ENCODE measurements at places on chromosomes 4 and X.

- no peak for DNase-seq
These were observed 851.7 kb upstream of the PCDH10 start for GRCh38 chr4:132297346-132297745.

GRCh38 chr4:64899563-64899962, 490.3 kb upstream of the TECRL start:
- no peak for DNase-seq

GRCh38 chr4:184932343-184932742, 85.9 kb upstream of the HELT start:
- no peak for DNase-seq

DNA sequence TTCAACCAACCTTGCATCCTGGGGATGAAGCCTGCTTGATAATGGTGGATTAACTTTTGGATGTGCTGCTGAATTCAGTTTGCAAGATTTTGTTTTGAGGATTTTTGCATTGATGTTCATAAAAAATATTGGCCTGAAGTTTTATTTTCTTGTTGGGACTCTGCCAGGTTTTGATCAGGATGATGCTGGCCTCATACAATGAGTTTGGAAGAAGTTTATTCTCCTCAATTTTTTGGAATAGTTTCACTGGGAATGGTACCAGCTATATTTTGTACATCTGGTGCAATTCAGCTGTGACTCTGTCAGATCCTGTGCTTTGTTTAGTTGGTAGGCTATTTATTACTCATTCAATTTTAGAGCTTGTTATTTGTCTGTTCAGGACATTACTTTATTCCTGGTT, 340.3 kb upstream of the TRAM1L1 start:
- no peak for DNase-seq

DNA sequence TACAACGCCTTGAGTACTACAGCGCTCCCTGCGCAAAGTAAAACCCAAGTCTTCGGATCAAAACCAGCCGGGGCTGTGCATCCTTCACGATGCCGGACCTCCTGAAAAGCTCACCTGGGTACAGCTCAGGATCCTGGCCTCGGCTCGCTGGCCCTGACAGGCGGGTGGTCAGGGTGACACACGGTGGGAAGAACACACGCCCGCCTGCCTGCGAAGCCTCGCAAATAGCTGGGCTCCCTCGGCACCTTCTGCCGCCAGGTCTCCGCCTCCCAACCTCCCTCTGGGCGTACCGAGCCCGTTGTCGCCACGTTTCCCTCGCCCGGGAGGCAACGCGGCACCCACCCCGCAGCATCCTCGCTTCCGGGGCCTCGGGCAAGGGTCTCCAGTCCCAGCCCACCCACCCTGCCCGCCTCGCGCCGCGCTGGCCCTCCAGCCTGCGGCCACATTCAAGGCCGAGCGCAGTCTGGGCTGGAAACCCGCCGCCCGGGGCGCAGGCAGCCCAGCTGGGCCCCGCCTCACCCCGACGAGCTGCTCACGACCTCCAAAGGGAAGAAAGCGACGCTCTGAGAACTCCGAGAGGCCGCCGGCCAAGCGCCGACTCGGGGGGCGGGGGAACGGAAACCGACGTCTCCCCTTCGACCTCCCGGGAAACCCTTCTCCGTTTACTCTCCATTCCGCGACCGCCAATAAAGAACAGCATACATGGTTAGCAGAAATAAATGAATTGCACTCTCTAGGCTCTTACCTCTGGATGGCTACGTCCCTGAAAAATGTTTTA, 511 bp downstream of the PPM1K start:
- no peak for DNase-seq

DNA sequence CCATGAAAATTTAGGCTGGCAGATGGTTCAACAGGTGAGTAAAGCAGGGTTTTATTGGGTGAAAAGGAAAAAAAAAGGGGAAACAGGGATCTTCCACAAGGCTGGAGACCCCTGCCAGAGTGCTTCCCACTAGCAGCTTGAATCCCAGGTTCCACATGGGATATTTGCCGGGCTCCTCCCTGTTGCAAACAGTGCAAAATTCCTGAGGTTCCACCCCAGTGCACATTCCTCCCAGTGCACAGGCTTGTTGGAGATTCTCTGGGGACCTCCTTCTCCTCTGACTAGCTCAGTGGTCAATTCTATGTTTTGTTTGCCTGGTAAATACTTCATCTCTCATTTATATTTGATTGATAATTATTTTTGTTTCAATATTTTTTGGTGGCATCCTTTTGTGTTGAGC, 66.4 kb upstream of the UGT2B15 start:
- DNase-seq, result no peak

DNA sequence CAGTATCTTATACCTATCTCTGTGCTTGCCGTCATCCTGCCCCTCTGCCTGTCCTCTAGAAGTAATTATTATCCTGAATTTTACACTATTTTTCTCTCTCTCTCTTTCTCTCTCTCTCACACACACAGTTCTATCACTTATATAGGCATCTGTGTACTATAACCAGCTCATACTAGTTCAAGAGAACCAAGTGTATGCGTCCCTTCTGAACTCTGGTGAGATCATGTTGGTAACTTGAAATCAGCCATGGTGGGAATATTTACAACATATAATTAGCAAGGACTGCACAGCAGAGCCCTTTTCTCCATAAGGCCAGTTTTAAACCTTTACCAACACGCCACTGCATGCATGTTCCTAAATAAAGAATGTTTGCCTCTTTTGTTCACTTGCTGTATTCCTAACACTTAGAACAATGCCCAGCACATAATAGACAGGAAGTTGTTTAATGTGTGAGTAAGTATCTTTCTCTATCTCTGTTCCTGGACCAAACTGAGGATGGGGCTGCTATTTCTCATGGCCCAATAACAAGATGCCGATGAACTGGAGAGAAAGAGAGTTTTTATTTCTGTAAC, 51.1 kb upstream of the IL21 start:
- DNase-seq, result no peak

DNA sequence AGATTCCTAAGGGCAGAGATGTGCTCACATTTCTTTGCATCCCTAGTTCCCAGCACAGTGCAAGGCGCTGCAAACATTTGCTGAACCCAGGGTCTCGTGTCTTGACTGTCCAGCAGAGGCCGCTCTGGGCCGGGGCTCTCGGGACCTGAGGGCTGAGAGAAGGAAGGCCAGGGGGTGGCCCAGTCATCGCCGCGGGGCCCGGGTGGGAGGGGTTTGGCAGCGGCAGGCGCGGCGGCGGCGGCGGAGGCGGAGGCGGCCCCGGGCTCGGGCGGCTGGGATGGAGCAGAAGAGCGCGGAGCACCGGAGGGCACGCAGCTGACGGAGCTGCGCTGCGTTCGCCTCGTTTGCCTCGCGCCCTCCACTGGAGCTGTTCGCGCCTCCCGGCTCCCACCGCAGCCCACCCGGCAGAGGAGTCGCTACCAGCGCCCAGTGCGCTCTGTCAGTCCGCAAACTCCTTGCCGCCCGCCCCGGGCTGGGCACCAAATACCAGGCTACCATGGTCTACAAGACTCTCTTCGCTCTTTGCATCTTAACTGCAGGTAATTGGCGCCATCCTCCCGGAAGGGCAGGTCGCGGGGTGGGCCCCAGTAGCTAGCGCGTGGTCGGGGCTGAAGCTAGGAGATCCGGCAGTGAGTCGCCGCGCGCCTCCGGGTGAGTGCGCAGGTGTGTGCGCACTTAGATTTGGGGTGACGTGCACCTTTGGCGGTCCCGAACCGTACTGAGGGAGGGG, at the start of gene PARM1:
TSS of gene PARM1 (plus strand) at position 285 of the 730 bp plus-strand sequence. CDS start at position 497, 212 bp downstream.
- DNase-seq, result no peak

DNA sequence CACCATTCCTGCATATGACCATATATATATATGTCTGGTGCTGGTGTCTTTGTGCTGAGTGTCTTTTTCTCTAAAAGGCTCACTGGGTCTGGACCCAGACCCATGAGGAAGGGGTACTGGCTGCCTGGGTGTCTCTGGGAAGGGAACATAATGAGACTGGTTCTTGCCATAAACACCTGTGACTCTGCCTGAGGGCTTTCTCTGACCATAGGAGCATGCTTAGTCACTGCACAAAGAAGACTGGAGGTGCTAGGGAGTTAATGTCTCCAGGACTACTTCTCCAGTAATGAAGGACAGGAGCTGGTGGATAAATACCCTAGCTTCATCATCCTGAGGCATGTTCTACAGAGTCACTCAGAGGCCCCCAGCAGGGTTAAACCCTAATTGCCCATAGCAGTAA, 47.1 kb upstream of the CASK start:
- no peak for DNase-seq
